Stimulated activated CD4-positive, alpha-beta T cell treated with anti-CD3 and anti-CD28 coated beads, Interleukin-12 subunit alpha, Interleukin-12 subunit beta, amount 100 ng/mL, for 4 hours (primary cell): ENCODE measurements at places on chromosomes 2 and 18.

GRCh38 chr2:150495993-150496627 is 8.6 kb upstream of the RND3 start:
- no peak for DNase-seq

GRCh38 chr2:168466834-168467565 is 10.9 kb downstream of the CERS6 start:
- DNase-seq = no peak

- no peak for DNase-seq
Measured at GRCh38 chr2:9895669-9896590, 52.7 kb downstream of the TAF1B start.

DNA sequence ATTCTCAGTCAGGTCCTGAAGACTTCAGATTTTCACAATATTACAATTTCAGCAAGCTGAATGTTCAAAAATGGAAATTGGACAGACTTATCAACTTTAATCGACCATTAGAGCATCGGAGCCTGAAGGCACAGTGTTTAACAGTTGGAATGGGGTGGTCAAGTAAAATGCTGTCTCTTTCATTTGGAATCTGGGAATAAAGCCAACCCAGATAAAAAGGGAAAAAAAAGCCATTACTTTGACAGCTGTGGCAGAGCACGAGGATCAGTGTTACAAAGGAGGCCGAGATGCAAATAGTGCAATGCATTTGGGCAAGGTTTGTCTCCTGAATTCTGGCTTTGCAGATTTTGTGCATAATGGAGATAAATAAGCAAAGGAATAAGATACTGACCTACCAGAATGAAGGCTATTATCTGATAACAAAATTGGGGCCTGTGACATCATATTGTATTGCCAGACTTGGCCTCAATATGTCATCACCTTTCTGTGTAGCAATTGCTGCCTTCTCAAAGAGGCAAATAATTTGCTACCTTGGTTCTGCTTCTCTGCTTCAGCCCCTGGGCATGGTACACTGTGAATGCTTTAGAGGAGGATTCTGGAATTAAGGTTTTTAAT is 277.5 kb upstream of the KLHL29 start:
- DNase-seq = no peak

DNA sequence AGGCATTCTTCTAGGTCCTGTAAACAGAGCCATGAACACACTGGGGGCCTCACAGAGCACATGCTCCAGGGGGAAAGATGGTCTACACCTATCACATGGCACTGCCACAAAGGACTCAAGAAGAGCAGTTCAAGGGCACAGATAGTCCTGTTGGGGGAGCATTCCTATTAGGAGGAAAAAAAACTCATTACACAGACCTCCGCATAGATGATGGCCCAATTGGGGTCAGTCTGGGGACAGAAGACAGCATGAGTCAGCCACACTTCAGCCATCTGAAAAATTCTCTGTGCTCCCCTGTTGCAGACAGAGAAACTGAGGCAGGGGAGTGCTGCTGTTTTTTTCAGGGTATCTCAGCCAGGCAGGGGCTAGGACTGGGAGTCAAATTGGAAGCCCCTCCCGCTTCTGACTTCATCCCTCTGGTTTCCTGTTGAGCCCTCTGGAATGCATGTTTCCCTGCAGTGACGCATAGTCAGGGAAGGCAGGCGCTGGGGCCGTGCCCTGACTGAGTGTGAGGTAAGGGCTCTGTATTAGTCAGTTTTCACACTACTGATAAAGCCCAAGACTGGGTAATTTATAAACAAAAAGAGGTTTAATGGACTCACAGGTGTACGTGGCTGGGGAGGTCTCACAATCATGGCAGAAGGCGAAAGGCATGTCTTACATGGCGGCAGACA is 67.9 kb downstream of the RHOB start:
- DNase-seq = no peak

DNA sequence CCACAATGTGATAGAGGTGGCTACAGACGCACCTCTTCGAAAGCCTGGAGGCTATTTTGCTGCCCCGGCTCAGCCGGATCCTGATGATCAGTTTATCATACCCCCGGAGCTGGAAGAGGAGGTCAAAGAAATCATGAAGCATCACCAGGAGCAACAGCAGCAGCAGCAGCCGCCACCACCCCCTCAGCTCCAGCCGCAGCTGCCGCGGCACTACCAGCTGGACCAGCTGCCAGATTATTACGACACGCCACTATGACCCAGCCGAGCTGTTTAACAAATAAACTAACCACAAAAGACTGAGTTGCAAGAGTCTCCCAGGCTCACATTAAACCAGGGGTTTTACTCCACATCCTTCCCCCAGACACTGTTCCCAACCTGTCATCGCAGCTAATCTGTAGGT is 263.8 kb downstream of the PHLPP1 start:
- no peak for DNase-seq

- no peak for DNase-seq
Measured at GRCh38 chr2:52465287-52465686, 1302.3 kb upstream of the CHAC2 start.

DNA sequence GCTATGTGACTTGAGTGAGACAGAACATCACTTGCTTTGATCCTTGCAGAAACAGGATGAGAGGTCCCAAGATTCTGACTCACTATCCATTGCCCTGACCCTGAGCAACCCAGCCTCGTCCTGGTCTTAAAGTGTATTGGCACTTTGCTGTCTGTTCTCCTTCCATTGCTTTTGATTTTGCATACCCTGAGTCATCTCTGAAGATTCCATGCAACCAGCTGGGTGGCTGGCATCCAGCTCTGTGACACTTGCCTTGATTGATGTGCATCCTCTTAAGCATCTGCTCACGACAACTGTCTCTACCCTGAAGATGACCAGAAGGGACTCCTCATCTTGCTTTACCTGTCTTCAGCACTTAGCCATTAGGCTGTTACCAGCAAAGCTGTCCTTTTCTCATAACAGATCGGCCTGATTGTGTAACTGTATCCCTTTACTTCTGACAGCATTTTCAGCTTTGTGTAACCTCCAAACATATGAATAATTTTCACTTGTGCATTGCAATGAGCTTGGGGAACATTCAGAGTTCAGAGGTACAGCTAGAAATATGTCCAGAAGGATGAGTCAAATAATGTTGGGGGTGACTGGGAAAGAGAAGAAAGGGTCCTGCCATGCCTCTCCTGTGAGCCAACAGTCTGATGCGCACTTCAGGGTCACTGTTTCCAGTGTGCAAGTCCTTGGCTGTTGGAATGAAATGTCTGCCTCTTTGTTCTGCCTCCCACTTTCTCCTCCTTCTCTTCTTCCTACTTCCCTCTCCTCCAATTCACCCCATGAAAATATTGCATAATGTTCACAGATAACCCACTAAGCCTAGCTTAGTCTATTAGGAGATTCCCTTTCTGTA is 249.7 kb upstream of the OSR1 start:
- DNase-seq = no peak

- no peak for DNase-seq
Measured at GRCh38 chr2:222756362-222756831, 84.9 kb downstream of the MOGAT1 start.

DNA sequence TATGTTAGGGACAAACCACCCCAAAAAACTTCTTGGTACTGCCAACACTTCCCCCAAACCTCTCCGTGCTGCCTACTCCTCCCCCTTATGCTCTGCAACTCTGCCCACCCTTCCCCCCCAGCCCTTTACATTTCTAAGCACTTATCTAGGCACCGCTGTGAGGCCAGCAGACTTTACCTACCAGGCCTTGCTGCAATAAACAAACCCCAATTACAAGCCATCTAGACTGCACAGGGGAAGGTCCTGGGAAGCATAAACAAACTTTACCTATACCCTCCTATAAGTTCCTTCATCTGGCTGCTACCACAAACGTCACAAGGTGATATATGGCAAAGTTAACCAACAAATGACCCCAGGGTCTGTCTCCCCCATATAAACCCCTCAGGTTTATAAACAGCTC is 259.4 kb upstream of the GULP1 start:
- no peak for DNase-seq

DNA sequence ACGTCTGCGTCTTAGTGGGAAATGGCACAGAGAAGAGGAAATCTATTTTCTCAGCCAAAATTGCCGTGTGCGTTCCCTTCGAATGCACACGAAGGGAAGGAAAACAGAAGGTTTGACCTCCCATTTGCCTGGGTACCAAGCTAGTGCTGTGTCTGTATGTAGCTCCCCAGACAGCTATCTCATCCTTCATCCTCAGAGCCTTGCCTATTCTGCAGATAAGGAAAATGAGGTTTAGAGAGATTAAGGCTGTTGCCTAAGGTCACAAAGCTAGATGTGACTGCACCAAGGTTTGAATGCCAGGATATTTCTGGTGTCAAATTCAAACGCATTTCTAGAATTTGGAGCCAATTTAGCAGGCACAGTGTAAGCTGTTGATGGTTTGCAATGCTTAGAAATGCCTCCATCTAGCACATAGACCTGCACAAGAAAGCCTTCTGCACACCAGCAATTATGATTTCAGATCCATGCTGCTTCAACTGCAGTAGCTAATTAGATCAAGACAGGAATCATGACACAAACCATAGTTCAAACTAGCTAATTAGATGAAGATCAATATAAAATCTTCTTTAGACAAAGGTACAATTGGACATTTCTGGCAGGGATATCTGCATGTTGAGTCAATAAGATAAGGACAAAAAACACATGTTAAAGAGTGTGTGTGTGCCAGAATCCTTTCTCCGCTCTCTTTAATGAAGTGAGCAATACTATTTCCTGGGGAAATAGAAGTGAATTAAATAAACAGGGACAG is 115.1 kb downstream of the CMPK2 start:
- no peak for DNase-seq

- no peak for DNase-seq
Measured at GRCh38 chr2:224520064-224520463, 65.1 kb downstream of the CUL3 start.

DNA sequence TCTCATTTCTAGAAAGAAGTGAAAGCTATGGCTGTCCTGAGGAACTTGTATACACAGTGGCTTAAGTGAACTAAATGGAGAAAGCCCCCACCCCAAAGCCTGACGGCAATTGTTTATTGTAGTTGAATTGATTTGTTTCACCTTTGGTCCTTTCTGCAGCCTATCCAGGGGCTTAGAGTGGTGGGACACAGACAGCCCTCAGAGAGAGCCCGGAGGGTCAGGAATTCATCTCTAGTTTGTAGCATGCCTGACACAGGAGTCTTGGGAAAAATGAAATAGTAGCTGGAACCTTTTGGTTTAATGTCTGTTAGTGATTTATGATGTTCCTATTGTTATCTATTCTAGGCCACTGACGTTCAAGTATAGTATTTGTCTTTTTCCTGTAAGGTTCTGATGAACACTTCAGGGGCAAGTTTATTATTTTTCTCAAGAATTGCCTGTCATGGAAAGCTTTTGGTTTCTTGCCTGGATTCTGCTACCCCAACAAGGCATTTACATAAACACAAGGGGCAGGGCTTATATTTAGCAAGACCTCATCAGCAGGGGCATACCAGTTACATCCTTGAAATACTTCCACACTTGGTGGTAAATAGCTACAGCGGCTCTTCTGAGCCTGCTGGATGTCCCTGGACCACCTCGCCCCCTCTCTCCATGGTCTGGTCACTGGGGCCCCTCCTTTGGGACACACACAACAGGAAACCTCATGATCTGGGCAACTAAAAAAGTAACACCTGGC is 44.4 kb downstream of the KCNE4 start:
- no peak for DNase-seq

DNA sequence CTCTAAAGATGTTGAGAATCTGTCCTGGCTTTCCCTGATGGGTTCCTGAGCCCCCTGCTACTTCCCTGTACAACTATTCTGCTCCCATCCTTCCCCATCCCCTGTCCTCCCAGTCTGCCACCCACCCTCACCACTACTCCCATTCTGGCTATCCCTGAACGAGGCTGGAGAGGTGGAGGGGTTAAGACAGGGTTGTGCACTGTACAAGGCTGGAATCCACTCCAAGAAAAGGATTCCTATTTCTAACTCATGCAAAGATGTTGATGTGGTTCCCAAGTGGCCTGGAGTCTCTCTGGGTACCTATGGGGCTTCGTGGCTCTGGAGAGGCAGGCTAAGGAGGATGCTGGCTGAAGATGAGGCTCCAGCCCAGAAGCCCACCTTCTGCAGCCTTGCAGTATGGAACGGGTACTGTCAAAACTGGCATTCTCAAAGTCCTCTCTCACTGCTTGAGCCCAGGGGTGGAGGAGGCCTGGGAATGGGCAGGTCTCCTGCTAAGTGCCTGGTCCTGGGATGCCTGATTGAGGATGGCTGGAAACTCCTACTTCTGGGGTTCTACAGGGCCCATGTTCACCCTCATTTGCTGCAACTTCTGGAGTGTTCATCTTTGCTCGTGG is 1.3 kb upstream of the FEV start:
- DNase-seq = no peak

- no peak for DNase-seq
Measured at GRCh38 chr2:239194731-239195317, 206.0 kb downstream of the HDAC4 start.

DNA sequence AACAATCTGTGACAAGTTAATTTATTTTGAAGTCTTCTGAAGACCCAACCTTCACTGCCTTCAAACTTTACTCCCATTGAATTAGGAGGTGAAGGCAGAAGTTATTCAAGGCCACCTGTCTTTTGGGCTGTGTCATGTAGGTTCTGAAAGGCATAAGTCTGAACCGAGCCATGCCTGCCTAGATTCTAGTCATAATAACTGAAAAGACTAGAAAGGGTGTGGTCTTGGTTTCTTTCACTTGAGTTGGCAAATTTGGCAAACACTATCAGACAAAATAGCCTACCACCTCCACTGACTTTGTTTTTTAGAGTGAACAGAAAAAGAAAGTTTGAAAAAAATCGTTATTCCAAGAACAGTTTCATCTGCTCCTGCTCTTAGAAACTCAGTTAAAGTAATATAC is 38.4 kb downstream of the PPM1B start:
- no peak for DNase-seq

DNA sequence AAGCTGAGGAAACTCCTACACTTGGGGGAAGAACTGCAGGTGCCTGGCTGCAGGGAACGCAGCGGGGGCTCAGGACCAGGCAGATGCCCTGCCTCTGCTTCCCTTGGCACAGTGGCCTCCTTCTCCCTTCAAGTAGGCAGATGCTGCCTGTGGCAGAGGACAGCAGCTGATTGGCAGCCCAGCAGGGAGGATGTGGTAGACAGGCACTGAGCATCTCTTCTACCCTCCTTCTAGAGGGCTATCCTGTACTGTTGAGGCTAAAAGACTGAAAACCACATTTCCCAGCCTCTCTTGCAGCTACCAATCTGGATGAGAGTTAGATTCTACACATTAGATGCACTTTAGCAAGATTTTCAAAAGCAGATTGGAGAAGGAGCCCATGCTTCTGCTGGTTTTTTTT is 105.7 kb downstream of the MSH2 start:
- no peak for DNase-seq

DNA sequence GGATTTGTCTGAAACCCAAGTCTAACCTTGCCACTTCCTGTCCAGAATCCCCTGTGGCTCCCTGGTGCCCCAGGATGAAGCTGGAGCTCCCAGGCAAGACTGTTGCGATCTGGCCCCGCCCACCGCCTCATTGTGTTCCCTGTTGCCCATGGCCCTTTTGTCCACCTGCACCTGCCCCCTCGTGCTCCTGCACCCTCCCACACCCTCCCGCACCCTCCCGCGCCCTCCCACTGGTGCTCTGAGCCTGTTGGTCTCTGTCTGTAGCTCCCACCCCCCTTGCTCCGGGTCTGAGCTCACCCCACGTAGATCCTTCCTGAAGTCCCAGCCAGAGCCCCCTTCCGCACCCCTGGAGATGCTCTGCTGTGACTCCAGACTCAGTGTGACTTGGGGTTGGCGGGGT is 244.4 kb downstream of the ATAD2B start:
- DNase-seq = no peak

GRCh38 chr18:54147439-54147838 is 77.0 kb downstream of the MBD2 start:
- DNase-seq = no peak

- no peak for DNase-seq
Measured at GRCh38 chr2:136139631-136140030, 21.7 kb upstream of the CXCR4 start.

- DNase-seq = no peak
Measured at GRCh38 chr18:44733069-44733753, 52.5 kb downstream of the SETBP1 start.
